ENCODE measurements at places on chromosomes 13 and 19.

- H3K4me3 ChIP-seq: no peak overlapping the region
- no peak overlapping the region for H3K27ac ChIP-seq
- H3K27me3 ChIP-seq: peaks cover 3% of the 10 kb centered on the region
- no peaks in the 10 kb centered on the region for H3K4me1 ChIP-seq
- H3K36me3 ChIP-seq: no peaks in the 10 kb centered on the region
These were observed 62.3 kb downstream of the ITGBL1 start for GRCh38 chr13:101514695-101515275.

- DNase-seq: no peak
- peaks cover 84% of the 10 kb centered on the region for H3K27me3 ChIP-seq
- H3K27ac ChIP-seq: no peak overlapping the region
- H3K36me3 ChIP-seq: no peaks in the 10 kb centered on the region
- no peak overlapping the region for H3K4me3 ChIP-seq
These were observed 6.1 kb downstream of the SOX21 start for GRCh38 chr13:94706101-94706842.

DNA sequence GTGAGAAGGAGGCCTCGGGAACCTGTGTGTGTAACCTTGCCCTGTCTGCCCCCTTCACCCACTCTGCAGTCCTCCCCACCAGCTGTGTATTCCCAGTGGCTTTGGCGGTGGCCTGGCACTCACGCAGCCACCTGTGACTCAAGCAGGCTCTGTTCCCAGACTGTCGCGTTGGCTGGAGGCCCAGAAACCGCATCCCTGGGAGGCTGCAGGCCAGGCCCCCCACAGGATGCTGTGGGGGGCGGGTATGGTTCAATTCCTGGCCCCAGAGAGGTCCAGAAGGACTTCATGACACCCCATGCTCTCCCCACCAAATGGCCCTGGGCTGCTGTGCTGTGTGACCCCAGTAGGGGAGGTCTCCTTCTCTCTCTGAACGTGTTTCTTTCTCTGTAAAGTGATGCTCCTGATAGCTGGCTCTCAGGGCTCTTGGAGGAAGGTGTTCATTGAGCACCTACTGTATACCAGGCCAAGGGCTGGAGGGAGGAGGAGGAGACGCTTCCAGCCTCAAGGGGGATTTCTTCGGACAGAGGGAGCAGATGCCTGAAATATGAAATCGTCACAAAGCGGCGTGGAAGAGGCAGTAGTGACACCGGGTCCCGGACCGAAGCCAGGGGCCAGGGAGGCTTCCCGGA lies 1.9 kb upstream of the LINGO3 start:
- H3K4me1 ChIP-seq: peaks cover 6% of the 10 kb centered on the region
- peaks cover 37% of the 10 kb centered on the region for H3K27me3 ChIP-seq
- no peak overlapping the region for H3K4me3 ChIP-seq

GRCh38 chr13:97561182-97561581 lies 127.2 kb downstream of the RAP2A start:
- peaks cover 16% of the 10 kb centered on the region for H3K27me3 ChIP-seq
- H3K27ac ChIP-seq: no peak overlapping the region
- no peak for DNase-seq
- H3K4me3 ChIP-seq: no peak overlapping the region
- no peaks in the 10 kb centered on the region for H3K36me3 ChIP-seq
- H3K4me1 ChIP-seq: no peaks in the 10 kb centered on the region

Measured in activated CD4-positive, alpha-beta T cell treated with anti-CD3 and anti-CD28 coated beads for 36 hours (primary cell).